Myocyte (in vitro differentiated cells): ENCODE measurements at places on chromosomes 7 and 10.
A peak's percentile ranks its signal among the peaks of the same experiment; 100 is the strongest.

- DNase-seq, result no peak
Observed at GRCh38 chr10:70782746-70783680, 2.2 kb downstream of the TBATA start.

DNA sequence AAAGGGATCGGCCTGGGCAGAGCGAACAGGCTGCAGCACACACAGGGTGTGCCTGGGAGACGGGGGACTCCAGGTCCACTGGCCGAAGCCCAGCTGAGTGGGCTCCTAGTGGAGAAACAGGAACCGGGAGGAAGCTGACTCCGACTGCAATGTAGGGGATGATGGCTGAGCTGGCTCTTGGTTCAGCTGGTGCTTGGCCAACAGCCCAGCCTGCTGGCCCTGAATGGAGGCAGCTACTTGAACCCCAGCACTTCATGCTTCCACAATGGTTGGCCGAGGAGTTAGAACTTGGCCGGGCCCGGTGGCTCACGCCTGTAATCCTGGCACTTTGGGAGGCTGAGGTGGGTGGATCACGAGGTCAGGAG lies 27.0 kb upstream of the FRAT2 start:
- no peak for DNase-seq

DNA sequence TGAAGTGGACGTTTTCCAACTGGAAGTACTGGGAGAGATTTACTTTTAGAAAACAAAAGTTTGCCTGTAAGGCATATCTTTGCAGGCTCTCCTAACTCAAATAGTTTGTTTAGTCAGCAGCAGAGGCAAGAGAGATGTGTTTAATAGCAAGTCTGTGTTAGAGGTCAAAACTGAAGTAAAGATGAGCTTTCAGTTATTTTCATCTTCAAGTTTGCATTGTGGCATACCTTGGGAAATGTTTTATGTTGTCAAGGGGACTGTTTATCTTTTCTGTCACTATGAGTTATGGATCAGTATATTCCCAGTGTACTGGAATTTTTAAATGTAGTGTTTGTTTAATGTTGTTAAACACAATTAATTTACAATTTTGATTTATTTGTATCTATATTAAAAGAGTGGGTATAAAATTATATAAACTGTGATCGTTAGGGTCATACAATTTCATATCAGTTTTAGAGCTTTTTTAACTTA lies 169.7 kb upstream of the PPP1R3A start:
- no peak for DNase-seq

GRCh38 chr10:11539191-11539868 lies 72.1 kb downstream of the USP6NL start:
- DNase-seq, result peak; percentile 26

- no peak for DNase-seq
Observed at GRCh38 chr7:129652914-129653313, 41.4 kb downstream of the NRF1 start.

- DNase-seq, result peak; percentile 41
Observed at GRCh38 chr10:33066558-33067236, 108.7 kb upstream of the ITGB1 start.

DNA sequence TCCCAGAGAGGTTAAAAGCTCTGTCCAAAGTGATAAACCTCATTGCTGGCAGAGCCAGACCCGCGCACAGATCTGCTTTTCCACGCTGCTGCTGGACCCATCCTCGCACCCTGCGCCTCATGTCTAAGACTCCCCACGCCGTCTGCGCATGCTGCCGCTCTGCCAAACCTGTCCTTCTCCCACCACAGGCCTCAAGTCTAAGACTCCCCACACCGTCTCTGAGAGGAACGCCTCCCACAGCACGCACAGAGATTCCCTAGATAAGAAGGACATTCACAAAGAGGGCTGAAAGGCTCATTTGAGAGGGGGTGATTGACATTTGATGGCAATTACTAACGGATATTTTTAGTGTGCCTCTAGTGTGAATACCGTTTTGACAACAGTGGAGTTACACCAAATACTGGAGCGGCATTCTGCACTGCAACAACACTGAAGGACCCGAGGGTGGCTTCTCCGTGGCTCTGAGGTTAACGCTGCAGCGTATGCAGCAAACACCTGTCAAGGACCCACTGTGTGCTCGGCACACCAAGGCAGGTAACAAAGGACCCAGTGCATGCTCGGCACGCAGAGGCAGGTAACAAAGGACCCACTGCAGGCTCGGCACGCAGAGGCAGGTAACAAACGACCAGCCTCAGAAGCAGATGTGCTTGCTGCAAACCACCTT lies 231.4 kb downstream of the DNAJB6 start:
- no peak for DNase-seq

DNA sequence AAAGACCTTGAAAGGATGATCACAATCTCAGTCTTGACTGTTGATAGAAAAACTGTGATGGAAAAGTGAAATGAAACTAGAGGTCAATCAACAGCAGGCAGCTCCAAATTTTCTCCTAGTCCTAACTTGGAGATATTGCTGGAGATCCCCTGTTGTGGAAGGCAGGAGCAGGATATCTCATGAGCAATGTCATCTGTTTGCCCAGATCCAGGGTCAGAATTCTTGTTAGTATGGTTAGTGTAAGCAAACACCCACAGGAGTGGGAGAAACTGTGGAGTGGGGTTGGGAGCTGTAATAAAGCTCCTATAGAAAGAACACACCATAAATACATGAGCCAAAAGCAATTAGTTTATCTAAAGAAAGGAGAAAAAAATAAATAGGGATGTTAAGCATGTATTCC lies 169.0 kb downstream of the AKR1D1 start:
- DNase-seq, result no peak

DNA sequence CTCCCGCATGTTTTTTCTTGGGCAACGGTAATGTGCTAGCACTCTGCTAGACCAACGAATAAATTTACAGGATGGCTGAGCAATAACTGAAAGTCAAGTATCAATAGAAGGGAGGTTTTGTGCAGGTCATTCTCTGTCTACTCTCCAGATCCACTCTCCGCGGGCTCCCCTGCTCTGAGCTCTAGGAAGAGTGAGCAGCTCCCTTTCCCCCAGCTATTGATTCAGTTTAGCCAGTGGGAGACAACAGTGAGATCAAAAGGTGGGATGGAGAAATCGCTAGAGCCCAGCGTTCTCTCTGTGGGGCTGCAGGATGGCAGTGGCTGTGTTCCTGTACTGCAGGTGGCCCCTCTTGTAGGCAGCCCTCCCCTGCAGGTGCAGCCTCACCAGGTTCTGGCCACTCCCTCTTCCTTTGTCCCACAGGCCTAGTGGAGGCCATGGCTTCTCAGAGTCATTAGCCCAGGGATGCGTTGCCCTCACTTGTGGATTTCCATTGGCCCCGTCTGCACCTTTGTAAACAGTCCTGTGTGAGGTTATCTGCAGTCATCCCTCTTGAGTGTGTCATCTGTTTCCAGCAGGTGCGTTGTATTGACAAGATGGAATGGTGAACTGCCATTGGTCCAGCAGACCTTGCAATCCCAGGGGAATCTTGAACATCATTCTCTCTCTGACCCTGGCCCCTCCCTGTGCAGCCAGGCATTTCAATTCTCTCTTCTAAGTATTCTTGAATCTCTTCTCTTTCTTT lies 11.1 kb downstream of the MSRB2 start:
- no peak for DNase-seq

DNA sequence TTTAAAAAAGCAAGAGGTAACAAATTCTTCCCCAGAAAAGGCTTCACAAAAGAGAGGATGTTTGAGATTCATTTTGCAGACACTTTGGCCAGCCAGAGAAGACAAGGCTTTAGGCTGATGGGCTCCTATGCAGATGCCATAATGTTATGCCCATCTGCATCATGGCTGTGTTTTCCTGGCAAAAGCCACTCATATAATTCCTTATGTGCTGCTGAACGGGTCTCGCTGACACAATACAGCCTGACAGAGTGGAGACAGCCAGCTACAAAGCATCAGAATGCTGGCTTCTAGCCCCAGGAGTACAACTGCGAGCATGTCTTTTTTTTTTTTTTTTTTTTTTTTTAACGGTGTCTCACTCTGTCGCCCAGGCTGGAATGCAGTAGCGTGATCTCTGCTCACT lies 1157.4 kb upstream of the AUTS2 start:
- no peak for DNase-seq

DNA sequence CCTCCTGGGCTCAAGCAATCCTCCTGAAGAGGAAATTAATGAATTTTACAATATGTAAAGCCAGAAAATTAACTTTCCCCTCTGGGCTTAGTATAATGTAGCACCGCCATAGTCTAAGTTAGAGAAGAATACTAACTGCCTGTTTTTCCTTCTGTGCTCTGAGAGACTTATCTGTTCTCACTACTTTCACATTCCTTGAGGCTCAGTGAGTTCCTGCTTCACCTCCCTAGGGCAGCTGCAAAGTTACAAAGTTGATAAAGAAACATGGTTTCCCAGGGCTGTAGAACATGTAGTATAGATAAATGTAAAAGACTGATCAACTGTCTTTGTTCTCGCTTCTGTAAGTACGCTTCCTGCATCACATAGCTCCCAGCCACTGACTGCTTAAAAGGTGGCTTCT lies 16.0 kb upstream of the OLAH start:
- no peak for DNase-seq

- DNase-seq, result peak; percentile 3
Observed at GRCh38 chr7:132654150-132654549, 77.9 kb upstream of the PLXNA4 start.

GRCh38 chr7:106944035-106944665 lies 79.1 kb downstream of the PIK3CG start:
- no peak for DNase-seq

DNA sequence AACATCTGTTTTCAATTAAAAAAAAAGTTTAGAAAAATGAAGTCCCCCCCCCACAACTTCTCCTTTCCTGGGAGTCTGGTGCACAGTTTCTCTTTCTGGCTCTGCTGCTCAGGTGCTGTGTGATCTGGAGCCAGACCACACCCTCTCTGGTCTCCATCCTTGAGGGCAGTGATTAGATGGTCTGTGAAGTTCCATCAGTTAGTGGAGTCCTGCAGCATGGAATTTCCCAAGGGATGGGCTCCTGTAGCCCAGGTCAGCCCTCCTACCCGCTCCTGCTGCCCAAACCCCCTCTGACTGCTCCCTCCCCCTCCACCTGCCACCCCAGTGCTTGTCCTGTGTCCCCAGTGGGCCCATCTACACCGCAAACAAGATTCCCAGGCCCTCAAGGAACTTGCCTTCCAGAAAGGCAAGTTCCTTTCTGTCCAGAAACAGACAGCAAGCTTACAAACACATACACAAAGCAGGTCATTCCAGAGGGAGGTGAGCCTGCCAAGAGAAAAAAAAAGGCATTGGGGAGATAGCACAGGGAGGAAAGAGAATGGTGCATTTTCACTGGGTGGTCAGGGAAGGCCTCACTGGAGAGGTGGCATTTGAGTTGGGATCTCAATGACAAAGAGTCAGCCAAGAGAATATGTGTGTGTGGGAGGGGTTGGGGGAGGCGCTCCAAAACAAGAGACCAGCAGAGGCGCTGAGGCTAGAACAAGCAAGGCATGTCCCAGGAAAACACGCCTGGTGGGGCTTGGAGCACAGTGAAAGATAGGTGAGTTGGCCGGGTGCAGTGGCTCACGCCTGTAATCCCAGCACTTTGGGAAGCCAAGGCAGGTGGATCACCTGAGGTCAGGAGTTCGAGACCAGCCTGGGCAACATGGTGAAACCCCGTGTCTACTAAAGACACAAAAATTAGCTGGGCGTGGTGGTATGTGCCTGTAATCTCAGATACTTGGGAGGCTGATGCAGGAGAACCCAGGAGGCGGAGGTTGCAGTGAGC lies 49.5 kb upstream of the SLC29A3 start:
- no peak for DNase-seq

GRCh38 chr10:77970869-77971803 lies 44.6 kb upstream of the DLG5 start:
- peak; percentile 95 for DNase-seq

DNA sequence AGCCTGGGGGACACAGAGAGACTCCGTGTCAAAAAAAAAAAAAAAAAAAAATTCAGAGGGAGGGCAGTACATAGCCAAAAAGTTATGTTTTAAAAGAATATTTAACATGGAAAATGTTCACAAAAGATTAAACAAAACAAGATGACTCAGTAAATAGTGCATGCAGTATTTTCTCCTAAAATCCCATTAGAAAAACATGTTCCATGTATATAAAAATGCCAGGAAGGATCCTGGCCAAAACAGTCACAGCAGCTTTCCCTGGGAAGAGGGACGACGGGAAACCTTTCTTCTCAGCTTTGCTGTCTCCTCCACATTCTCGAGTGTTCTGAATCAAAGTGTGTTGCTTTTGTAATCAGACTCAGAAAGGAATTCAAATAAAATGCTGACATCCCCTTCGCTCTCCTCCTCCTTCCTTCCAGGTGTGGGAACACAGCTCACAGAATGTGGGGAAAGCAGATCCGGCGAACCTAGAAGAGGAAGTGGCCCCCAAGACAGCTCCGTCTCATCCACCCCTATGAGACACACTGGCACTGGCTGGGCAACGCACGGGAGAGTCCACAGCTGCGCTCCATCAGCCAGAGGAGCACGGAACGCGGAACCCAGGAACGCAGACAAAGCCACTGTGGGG lies 139.4 kb downstream of the MAD1L1 start:
- no peak for DNase-seq

GRCh38 chr7:97026715-97027426 lies 2.2 kb upstream of the DLX5 start:
- DNase-seq, result no peak

DNA sequence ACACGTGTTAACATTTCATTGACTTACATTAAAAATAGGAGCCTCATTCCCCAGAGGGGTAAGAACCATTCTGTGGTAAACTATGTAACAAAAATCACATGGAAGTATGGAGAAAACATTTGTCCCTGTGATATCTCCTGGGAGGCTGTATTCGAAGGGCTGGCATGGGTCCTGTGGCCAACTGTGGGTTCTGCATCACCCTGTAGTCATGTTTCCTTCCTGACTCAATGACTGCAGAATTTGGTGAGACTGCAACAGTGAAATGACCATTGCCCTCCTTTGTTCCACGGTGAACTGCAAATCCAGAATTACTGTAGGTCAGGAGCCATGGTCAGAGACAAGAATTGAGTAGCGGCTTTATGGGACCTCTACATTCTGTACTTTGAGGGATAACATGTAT lies 3.6 kb upstream of the ZEB1 start:
- peak; percentile 94 for DNase-seq

DNA sequence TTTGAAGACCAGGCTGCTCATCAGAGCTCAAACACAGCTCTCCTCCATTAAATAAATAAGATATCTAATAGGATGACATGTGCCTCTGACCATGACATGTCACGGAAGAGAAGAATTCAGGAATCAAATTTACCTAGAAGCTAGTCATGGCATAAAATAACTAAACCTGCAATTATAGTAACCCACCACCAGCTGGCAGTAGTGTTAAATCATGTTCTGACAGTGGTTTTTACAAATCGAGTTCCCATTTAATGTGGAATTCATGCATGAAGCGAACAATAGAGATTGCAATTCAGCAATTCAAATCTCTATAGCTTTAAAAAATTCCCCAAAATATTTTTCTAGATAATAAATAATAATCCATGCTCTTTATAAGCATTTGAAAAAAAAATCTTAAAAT lies 74.6 kb upstream of the IKZF1 start:
- no peak for DNase-seq
